ENCODE measurements at places on chromosomes 1 and 21.

DNA sequence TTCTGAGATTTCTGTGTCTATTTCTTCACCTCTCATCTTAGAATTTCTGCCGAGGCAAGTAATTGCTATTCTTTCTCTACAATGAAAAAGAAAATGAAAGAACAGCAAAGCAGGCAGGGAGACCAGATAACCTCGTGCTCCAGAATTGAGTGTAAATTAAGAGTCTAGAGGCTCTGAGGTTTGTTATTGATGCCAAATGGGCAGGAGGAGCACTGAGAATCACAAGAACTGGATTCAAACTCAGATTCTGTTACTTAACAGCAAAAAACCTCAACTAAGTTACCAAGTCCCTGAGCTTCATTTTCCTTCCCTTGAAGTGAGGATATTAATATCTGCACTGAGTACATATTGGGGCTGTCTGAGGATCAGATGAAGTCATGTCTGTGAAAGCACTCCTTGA is 5.5 kb upstream of the DDR2 start:
- DNase-seq: no peak

- no peak for DNase-seq
These were observed 145.1 kb downstream of the NPHP4 start for GRCh38 chr1:5847013-5847659.

- DNase-seq: no peak
These were observed 319.4 kb upstream of the ST6GALNAC5 start for GRCh38 chr1:76547916-76548315.

GRCh38 chr21:45153358-45154318 is 79.3 kb downstream of the ADARB1 start:
- no peak for DNase-seq

GRCh38 chr1:66728021-66728420 is 24.2 kb upstream of the DYNLT5 start:
- no peak for DNase-seq

GRCh38 chr1:169909499-169909898 is 15.8 kb upstream of the SCYL3 start:
- no peak for DNase-seq

- DNase-seq: no peak
These were observed 5.9 kb upstream of the MYOM3 start for GRCh38 chr1:24117722-24118409.

DNA sequence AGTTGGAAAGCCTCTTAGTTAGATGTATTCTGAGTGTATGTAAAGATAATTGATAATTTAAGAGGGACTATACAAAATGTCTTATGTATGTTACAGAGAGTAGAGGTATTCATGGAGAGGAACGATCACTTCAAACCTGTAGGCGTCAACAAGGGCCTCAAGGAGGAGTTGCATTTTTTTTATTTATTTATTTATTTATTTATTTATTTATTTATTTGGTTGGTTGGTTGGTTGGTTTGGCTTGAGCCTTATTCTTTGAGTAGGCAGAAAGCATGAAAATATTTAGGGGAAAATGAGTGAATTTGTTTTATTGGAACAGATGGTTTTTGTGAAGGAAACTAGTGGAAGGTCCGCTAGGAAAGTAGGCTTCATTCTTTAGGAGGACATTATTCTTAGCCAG is 8.5 kb downstream of the ANGPTL1 start:
- no peak for DNase-seq

GRCh38 chr1:93692026-93692425 is 10.4 kb upstream of the BCAR3 start:
- DNase-seq: no peak

- no peak for DNase-seq
These were observed 20.4 kb upstream of the GPR88 start for GRCh38 chr1:100517515-100517914.

GRCh38 chr21:38268864-38269575 is 12.2 kb downstream of the KCNJ15 start:
- DNase-seq: no peak

DNA sequence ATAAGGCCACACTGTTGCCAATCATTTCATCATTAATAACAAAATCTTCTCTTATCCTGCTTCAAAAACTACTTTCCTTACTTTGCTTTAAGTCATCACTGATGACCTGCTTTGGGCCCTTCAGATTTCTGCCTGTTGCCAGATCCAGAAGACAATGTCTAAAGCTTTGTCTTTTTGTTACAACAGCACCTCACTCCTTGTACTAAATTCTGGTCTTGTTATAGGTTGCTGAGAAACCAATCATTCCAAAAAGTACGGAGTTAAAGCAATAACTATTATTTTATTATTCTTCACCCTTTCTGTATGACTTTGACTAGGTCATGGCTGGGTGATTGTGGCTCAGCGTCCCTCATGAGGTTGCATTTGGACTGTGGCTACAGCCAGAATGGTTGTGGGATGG is 633.5 kb downstream of the PTPRU start:
- DNase-seq: no peak

- peak; percentile 5 for DNase-seq
These were observed 122.1 kb downstream of the UBR4 start for GRCh38 chr1:19087737-19088594.

GRCh38 chr1:175548774-175549173 is 194.6 kb downstream of the TNR start:
- no peak for DNase-seq

DNA sequence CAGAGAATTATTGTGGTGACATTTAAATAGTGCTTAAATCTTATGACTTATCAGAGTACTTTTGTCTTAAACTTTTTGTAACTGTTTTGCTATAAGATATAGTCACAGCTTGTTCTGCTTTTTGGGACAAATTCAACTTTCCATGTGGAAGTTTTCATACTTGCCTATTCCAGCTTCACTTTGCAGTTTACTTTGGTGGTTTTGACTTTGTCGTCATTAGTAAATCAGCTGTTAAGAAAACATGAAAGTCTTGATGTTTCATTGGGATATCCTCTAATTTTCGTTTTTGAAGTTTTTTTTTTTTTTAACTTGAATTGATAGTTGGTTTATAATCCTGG is 31.3 kb downstream of the SDCCAG8 start:
- DNase-seq: no peak

- peak; percentile 28 for DNase-seq
These were observed 503.5 kb upstream of the PKN2 start for GRCh38 chr1:88180449-88181108.

GRCh38 chr1:196891251-196891650 is 3.4 kb downstream of the CFHR4 start:
- DNase-seq: no peak

GRCh38 chr1:15002325-15002724 is 151.2 kb upstream of the TMEM51 start:
- no peak for DNase-seq

DNA sequence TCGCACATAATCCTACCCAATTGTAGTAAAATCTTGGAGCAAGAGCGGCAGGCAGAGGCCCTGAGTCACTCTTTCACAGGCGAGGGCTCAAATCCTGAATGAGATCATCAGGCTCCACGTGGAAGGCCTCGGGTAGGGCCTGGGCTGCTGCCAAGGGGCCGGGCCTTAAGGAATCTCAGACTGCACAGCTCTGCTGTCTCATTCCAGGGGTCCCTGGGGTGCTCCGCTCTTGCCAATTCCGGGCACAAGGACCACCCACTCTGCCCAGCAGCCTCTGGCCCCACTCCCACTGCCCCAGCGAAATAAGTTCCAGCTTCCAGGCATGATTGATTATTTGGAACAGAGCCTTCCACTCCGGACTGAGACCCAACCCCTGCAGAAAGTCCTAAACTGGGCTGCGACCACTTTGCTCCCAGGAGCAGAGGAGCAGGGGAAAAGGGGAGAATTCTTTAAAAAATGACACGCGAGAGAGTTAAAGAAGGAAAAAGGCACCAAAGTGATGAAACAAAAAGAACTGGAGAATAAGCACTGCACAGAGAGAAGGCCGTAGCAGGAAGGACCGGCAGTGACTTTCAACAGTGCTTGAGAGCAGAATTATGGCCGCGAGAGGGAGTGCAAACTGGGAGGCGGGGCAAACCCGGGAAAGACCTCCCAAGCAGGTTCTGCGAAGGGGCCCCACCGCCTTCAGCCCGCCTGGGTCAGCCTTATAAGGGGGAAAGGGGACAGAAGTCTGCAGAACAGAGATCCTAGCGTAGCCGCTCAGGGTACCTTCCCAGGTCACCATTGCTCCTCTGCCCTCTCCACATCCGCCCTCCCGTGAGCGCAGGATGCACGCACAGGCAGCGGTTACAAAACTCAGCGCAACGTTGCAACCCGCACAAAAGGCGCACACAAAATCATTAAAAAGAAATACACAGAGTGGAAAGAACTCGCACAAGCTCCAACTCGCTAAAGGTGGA is 2.0 kb downstream of the ADAMTS1 start:
- DNase-seq: no peak

- no peak for DNase-seq
These were observed 10.5 kb upstream of the RNPC3 start for GRCh38 chr1:103514920-103515503.

- no peak for DNase-seq
These were observed 12.0 kb downstream of the ALDH9A1 start for GRCh38 chr1:165686121-165686970.

DNA sequence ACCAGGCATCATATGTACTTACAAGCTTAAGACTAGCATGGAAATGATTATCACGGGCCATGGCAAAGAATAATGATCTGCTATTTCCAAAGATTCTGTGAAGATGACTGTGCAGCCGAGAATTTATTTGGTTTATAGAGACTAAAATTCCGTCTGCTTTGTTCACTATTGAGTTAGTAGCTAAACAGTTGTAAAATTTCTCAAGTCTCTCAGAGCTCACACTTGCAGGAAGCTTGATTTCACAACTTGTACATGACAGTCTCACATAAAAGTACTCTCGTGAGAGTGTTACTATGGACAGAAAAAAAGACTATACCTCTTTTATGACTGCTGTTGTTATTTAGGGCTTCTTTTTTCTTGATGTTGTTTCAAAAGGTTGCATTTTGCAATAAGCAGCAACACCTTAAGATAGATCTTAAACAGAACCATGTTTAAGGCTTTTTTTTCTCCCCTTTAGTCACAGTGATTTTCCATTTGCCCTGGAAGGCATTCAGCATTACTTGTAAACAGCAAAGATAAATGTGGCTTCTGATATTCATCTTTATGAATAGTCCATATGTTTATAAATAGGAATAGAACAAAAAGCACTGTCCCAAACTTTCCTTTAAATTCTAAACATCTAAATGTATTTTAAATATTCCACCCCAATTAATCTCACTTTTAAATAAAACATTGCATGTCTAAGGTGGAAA is 24.8 kb downstream of the ST6GALNAC5 start:
- no peak for DNase-seq

DNA sequence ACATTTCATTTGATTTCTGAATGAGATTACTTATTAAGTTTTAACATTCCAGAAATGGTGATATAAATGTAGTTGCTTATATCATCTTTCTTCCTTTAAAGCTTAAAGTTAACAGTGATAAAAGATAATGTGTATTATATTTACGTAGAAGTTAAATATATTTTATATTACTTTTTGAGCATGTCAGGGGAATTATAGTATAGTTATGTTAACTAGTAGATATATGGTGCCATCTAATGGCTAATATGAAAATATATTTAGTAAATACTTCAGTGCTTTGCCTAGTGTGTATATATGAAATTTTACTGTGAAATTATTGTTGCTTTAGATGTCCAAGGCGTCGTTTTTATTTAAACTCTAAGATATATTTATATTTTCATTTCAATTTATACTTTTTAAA is 51.5 kb downstream of the SYT14 start:
- no peak for DNase-seq

- peak; percentile 44 for DNase-seq
These were observed 32.9 kb upstream of the ATP2B4 start for GRCh38 chr1:203593723-203594122.

GRCh38 chr1:17791055-17791390 is 35.9 kb downstream of the ACTL8 start:
- DNase-seq: no peak

GRCh38 chr21:31938330-31939301 is 65.8 kb downstream of the HUNK start:
- DNase-seq: no peak

GRCh38 chr1:205248793-205249601 is 21.3 kb downstream of the TMCC2 start:
- DNase-seq: no peak

- DNase-seq: no peak
These were observed 228.0 kb downstream of the RYR2 start for GRCh38 chr1:237269938-237270337.

GRCh38 chr1:236530959-236531358 is 7.2 kb downstream of the LGALS8 start:
- DNase-seq: no peak

DNA sequence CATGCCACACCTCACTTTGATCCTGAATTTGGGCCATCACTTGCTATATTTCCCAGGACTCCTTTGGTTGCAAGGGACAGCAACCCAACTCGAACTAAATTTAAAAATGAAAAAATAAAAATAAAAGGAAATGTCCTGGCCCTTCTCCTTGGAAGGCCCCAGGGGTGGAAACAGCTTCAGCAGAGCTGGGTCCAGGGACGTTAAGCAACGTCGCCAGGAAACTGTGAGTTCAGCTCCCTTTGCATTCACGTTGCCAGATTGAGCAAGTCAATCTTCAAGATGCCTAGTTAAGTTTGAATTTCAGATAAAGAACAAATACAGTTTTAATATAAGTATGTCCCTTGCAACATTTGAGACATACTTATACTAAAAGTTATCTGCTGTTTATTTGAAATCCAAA is 14.6 kb upstream of the SPSB1 start:
- no peak for DNase-seq

GRCh38 chr1:198359024-198359653 is 181.3 kb downstream of the ATP6V1G3 start:
- no peak for DNase-seq

GRCh38 chr1:157363660-157364140 is 188.6 kb downstream of the FCRL5 start:
- no peak for DNase-seq

DNA sequence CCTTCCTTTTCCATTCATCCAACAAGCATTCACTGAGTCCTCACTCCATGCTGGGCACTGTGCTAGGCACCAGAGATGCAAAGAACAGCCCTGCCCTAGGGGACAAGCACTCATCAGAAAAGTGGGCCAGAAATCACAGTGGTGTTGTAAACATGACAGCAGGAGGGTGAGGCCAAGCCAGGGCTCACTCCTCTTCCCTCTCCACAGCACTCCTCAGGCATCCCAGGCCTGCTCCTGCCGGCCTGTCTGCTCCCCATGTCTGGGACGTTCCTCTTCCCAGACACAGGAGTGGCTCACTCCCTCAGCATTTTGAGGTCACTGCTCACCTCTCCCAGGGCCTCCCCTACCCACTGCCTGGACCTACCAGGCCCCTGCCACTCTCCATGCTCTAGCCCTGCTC is 61.8 kb downstream of the KCND3 start:
- no peak for DNase-seq

DNA sequence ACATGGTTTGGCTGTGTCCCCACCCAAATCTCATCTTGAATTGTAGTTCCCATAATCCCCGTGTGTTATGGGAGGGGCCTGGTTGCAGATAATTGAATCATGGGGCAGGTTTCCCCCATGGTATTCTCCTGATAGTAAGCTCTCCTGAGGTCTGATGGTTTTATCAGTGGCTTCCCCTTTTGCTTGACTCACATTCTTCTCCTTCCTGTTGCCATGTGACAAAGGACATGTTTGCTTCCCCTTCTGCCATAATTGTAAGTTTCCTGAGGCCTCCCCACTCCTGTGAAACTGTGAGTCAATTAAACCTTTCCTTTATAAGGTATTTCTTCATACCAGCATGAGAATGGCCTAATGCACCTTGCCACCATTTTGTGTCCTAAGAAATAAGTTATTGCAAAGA is 415.0 kb downstream of the COL11A1 start:
- no peak for DNase-seq

Measured in stimulated activated naive CD4-positive, alpha-beta T cell treated with Interleukin-2 at 50 U/mL for 16 hours (primary cell).